ENCODE measurements at places on chromosomes 3 and 15. TPM values are rescaled to one million over a fixed set of nuclear protein-coding genes. Genes with fewer than 3 reads are reported as not detected.

DNA sequence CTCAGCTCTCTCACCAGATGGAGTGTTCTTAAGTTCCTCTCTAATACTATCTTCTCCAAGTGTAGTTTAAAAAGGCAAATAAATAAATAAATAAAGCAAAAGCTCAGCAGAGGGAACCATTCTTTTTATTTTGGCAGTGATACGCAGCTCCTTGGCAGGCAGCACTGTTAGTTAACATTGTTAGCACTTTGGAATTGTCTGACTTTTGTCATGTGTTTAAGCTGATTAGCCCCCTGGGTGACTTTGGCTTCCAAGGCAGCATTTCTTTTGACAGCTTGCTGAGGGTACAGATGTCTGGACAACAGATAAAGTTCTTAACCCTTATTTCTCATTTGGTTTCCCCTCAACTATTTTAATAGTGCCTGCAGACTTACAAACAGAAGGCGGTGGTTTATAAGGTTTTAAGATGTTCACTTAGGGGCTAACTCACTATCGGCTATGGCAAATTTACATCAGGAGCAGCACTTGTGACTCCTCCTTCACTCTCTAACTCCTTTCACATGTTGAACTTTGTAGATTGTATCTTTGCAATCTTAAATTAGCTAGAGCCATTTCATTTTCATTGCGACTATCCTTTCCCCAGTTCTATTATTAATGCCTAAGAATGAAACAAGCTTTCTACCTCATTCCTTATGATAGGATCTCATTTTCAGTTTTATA lies 213.4 kb downstream of the ZBBX start:
- no peak for DNase-seq

GRCh38 chr3:188060840-188061544 lies 93.0 kb upstream of the LPP start:
- peak; percentile 70 for DNase-seq

- no peak for DNase-seq
These were observed 866.3 kb downstream of the ROBO2 start for GRCh38 chr3:77906102-77906709.

DNA sequence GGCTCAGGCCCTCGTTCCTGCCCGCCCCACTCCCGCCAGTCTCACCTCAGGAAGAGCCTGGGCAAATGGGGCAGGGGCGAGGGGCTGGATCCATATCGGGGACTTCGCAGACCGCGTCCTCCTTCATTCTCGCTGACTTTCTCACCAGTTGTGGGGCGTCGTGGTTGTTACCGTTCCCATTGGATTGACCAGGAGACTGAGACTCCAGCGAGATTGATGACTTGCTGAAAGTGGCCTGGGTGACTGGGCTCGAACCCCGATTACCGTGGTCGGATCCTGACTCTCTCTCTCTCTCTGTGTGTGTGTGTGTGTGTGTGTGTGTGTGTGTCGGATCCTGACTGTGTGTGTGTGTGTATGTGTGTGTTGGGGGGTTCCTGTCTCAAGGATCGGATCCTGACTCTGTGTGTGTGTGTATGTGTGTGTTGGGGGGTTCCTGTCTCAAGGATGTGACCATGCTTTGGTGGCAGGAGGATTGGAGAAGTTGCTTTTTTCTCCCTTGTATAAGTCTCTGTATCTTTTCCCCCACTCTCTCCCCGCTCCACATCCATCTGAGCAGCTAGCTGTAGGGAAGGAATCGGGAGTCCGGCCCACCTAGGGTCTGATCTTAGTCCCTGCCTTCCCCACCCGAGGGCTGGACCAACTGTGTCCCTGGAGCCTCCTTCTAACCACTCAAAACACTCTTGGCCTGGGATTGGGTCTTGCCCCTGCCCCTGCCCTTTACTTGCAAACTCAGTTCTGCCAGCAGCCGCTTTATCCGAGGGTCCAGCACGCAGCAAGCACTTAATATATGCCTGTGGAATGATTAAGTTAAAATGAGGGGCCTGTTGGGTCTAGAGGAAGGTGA lies 603 bp downstream of the PLEKHO2 start:
- no peak for DNase-seq

The LSMEM2 gene
- not detected for total RNA-seq

DNA sequence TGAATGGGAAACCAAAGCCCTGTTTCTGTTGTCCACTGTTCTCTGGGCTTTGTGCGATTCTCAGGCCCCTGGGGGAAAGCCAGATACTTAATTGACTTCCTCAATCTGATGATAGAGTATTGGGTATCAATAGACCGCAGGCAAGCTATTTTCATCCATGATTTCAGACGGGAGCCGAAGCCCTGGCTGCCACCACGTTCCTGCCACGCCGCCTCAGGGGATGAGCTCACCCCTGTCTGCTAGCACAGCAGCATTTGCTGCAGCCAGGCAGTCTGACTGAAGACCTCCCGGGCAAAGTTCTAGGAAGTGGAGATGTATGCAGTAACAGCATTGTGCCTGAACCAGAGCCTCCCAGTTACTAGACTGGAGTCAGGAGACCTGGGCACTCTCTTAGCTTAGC lies 69.8 kb downstream of the ISG20 start:
- DNase-seq: no peak

- DNase-seq: peak; percentile 35
These were observed 102.2 kb downstream of the CD47 start for GRCh38 chr3:107988460-107989175.

The TMEM158 gene
- total RNA-seq: 3.6 TPM

The TNNC1 gene
- total RNA-seq: 109 TPM

DNA sequence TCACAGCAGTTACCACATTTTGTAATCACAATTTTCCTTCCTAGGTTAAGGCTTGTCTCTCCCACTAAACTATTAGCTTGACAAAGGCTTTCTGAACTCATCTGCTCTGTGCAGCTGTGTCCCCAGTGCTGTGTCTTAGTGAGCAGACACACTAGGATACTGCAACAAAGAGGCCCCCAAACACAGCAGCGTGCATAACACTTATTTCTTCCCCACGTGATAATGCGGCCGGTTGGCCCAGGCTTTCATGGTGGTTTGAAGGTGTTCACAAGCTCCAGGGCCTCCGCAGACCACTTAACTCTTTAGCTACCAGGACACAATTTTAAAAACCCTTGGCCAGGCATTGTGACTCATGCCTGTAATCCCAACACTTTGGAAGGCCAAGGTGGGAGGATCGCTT lies 2.2 kb upstream of the HDAC11 start:
- DNase-seq: no peak

The ERICH6 gene
- 0.09 TPM for total RNA-seq

- DNase-seq: no peak
These were observed 31.6 kb upstream of the ABHD10 start for GRCh38 chr3:111947231-111947630.

DNA sequence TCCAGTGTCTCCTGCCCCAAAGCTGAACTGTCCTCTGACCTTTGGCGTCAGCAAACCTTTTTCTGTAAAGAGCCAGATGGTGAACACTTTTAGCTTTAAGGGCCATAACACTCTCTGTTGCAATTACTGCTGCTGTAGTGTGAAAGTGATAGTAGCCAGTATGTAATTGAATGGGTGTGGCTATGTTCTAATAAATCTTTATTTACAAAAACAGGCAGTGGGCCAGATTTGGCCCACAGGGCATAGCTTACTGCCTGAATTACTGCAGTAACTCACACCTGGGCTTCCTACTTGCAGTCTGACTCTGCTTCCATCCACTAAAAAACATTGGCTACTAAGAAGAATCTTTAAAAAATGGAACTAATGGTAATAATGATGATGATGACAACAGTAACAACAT lies 68.0 kb upstream of the SLC6A11 start:
- DNase-seq: no peak

DNA sequence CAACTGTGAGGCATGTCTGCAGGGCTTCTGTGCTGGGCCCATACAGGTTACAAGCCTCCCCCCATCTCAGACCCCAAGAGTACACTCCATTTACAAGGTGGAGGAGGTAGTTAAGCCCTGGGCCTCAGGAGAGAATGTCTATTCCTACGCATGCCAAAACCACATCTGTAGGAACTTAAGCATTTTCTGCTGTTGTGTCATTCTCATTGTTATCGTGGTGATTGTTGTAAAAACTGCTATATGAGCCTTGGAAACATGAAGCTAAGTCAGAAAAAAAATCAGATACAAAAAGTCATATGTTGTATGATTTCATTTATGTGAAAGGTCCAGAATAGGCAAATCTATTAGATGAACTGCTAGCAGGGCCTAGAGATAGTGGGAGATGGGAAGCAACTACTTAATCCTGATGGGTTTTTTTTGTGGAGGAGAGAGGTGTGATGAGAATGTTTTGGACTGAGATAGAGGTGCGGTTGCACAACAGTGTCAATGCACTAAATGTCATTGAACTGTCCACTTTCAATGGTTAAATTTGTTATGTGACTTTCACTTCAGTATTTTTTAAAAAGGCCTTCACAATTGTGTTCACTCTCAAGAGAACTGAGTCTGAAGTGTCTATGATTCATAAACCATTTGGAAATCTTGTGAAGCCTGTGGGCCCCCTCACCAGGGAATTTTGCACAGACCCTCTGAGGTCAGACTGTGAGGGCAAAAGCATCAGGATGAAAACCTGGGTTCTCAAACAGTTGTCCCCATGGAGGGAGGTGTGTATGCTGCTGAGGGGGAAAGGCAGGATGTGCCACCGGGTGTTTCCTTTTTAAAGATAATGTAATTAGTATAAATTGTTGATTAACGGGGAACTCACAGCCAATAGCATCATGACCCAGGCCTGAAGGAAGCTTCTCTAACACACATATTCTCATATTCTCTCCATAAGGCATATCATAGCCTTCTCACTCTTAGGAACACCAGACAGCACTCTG lies 3.2 kb downstream of the RTP3 start:
- no peak for DNase-seq

DNA sequence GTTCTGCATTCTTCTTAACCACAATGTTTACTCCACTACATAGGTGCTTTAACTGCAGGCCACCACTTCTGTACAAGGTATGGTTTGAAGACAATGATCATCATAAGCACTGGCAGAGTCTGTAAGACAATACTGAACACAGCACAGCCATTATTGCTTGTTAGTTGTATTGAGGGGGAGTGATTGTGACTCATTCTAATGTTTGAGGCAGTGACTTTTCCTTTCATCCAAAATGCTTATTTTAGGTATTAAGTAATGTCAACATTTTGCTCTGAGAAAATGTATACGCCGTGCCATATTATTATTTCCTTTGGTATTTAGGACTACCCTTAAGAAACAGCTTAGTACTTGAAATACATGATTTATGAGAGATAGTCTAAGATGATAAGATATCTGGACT lies 618.2 kb upstream of the ZNF717 start:
- DNase-seq: no peak

DNA sequence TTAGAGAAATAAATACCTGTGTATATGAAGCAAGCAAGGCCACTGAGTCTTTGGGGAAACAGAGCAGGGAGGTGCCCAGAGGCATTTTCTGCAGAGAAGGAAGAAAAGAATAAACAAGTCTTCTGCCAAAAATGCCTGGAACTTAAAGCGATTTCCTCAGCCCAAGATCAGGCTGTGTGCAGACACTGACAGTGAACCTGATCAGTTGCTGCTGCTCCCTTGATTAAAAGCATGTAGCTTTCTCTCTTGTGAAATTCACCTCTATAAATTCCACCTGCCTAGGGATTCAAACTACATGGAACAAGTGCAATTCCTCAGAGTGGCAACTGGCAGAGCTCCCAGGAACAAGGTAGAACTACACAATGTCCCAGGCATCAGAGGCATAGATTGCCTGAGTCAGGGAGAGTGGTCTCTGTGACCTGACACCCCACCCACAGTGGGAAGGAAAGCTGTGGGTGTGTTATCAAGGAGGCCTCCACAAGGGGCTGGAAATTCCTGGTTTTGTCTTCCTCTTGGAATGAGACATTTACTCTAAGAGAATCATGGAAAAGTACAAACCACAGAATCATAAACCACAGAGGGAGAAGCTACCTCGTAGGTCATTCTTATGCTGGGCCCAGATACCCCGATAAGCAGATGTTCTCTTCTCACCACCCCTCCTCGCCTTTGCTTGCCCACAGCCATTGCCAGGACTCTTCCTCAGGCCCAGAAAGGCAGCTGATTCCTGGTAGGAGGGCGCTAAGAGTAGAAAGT lies 1.8 kb upstream of the ZBTB38 start:
- peak; percentile 80 for DNase-seq

The FAM174B gene
- 32.0 TPM for total RNA-seq

DNA sequence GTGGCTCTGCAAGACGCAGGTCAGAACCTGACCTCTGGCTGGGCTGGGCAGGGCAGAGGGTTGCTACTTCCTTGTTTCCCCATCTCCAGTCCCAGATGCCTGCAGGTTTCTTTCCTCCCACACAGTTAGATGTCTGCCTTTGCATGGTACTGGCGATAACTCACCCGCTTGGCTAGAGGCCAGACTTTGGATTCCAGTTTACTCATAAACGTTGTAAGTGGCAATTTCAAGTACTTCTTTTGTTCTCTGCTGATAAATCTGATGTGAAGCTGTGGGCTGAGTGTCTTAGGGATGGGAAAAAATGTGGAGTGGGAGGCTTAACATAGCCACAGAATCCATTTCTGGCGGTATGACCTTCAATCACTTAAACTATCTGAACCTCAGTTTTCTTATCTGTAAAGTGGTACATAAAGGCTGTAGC lies 194.2 kb downstream of the EBLN2 start:
- DNase-seq: no peak

DNA sequence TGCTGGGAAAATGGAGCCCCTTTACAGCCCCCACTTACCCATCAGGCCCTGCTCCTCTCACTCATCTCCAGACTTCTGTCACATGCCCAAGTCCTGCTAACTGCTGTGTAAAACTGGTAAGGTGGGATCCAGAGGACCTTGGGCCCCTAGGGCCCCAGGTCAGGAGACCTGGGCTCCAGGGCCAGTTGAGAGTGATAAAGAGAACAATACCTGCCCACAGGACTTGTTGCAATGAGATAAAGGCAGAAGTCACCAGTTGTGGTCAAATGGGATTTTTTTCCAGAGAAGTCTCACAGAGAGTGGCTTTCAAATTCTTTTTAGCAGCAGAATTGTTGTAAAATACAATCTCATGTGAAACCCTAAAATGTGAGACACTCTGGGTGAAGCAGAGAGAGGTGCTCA lies 753 bp downstream of the FURIN start:
- DNase-seq: no peak

GRCh38 chr15:71387810-71388209 lies 272.5 kb downstream of the THSD4 start:
- DNase-seq: no peak

- no peak for DNase-seq
These were observed 2.9 kb downstream of the TMOD2 start for GRCh38 chr15:51754267-51754666.

The ACSBG1 gene
- total RNA-seq: 7.4 TPM

- no peak for DNase-seq
These were observed 124.1 kb downstream of the PGPEP1L start for GRCh38 chr15:98883478-98883877.

The PCOLCE2 gene
- 14.2 TPM for total RNA-seq

GRCh38 chr15:33068511-33068990 lies 126.0 kb downstream of the FMN1 start:
- DNase-seq: peak; percentile 93

The SEMA3B gene
- 8.7 TPM for total RNA-seq

The FOXB1 gene
- not detected for total RNA-seq

The CASR gene
- 1.2 TPM for total RNA-seq
